Thymus (tissue), 14 donors: ENCODE measurements at places on chromosomes 11 and 22. TPM values are rescaled to one million over a fixed set of nuclear protein-coding genes. Genes with fewer than 3 reads are reported as not detected.
A peak's percentile ranks its signal among the peaks of the same experiment; 100 is the strongest.

Gene GLYATL2
- total RNA-seq, result 0.19 TPM

DNA sequence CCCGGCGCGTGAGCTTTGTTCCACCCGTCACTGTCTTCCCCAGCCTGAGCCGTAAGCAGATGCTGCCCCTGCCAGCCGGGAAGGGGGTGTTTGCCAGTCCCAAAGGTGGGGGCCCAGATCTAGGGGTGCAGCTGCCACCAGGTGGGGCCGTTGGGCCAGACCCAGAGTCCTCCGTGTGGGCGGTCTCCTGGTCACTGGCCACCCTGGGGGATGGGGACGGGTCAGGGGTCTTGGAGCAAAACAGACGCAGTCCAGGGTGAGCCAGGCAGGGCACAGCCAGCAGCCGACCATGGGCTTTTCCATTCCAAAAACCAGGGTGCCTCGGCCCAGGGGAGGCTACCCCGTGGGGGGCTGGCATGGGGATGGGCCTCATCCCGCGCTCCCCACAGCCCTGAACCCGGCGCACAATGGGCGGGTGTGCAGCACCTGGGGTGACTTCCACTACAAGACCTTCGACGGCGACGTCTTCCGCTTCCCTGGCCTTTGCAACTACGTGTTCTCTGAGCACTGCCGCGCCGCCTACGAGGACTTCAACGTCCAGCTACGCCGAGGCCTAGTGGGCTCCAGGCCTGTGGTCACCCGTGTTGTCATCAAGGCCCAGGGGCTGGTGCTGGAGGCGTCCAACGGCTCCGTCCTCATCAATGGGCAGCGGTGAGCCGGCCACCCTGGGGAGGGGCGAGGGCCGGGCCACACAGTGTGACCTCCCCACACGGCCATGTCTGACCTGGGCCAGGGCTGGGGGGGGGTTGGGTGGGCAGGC lies 3.5 kb downstream of the MUC5B start:
- no peaks in the 10 kb centered on the region for H3K4me1 ChIP-seq
- no peaks in the 10 kb centered on the region for H3K36me3 ChIP-seq
- no peak overlapping the region for H3K27ac ChIP-seq
- no peak for DNase-seq

DNA sequence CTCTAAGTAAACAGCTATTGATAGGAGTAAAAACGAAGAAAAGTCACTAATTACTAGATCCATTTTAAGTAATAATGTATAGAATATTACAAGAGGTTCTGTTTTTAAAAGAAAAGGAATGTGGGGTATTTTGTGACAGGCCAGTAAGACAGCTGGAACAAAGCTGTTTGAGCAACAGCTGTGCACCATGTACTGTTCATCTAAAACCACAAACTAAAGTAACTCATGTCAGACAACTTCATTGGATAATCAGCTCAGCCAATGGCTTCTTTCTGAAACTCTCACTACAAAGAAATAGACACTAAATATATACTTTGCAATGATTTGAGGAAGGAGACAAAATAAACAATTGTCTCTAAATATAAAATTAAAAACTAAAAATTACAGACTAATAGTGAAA lies 16.1 kb downstream of the RRAS2 start:
- no peak overlapping the region for H3K4me3 ChIP-seq
- H3K27ac ChIP-seq, result peak overlapping the region; percentile 59
- no peaks in the 10 kb centered on the region for H3K27me3 ChIP-seq
- H3K36me3 ChIP-seq, result no peaks in the 10 kb centered on the region
- peaks cover 7% of the 10 kb centered on the region for H3K4me1 ChIP-seq

Gene ARFGAP3
- total RNA-seq, result 29.9 TPM

GRCh38 chr11:120601536-120601935 lies 90.0 kb downstream of the GRIK4 start:
- H3K27me3 ChIP-seq, result no peaks in the 10 kb centered on the region
- H3K36me3 ChIP-seq, result no peaks in the 10 kb centered on the region
- no peak overlapping the region for H3K4me3 ChIP-seq
- no peak overlapping the region for H3K27ac ChIP-seq
- no peaks in the 10 kb centered on the region for H3K4me1 ChIP-seq
- DNase-seq, result no peak

- no peaks in the 10 kb centered on the region for H3K4me1 ChIP-seq
- H3K27me3 ChIP-seq, result peaks cover 6% of the 10 kb centered on the region
- no peaks in the 10 kb centered on the region for H3K36me3 ChIP-seq
- DNase-seq, result no peak
Observed at GRCh38 chr11:119832202-119832935, 103.4 kb upstream of the NECTIN1 start.

DNA sequence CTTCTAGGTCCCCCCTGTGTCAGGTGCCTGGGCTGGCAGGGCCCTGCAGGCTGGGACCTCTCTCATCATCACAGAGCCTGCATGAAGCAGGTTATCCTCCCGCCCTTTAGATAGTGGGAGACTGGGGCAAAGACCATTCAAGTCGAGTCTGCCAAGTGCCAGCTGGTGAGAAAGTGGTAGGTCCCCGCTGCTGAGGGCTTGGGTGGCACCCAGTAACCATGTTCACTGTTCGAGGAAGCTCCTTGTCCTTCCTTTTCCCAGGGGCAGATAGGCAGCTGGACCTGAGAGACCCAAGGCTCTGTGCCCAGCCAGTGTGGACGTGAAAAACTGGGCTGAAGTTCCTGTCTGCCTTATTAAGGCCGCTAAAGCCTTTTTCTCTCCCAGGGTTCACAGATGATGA lies 1319.8 kb downstream of the TBC1D22A start:
- no peak overlapping the region for H3K27ac ChIP-seq
- H3K36me3 ChIP-seq, result no peaks in the 10 kb centered on the region
- DNase-seq, result no peak
- H3K4me3 ChIP-seq, result no peak overlapping the region
- peaks cover 94% of the 10 kb centered on the region for H3K4me1 ChIP-seq
- H3K27me3 ChIP-seq, result peaks cover 14% of the 10 kb centered on the region

Gene ARHGAP20
- 0.57 TPM for total RNA-seq

Gene ENTHD1
- 0.85 TPM for total RNA-seq

- peak overlapping the region; percentile 36 for H3K27ac ChIP-seq
- no peaks in the 10 kb centered on the region for H3K36me3 ChIP-seq
- DNase-seq, result peak; percentile 55
- peaks cover 3% of the 10 kb centered on the region for H3K4me1 ChIP-seq
- no peaks in the 10 kb centered on the region for H3K27me3 ChIP-seq
Observed at GRCh38 chr11:81869351-81870065, 864.2 kb downstream of the FAM181B start.

- no peak for DNase-seq
- no peaks in the 10 kb centered on the region for H3K4me1 ChIP-seq
- no peak overlapping the region for H3K27ac ChIP-seq
- no peak overlapping the region for H3K4me3 ChIP-seq
- no peaks in the 10 kb centered on the region for H3K27me3 ChIP-seq
Observed at GRCh38 chr11:110812086-110812733, 100.0 kb upstream of the ARHGAP20 start.

GRCh38 chr11:46243796-46244109 lies 33.7 kb upstream of the CREB3L1 start:
- H3K36me3 ChIP-seq, result no peaks in the 10 kb centered on the region
- H3K27me3 ChIP-seq, result peaks cover 9% of the 10 kb centered on the region
- no peak for DNase-seq
- peak overlapping the region; percentile 34 for H3K27ac ChIP-seq

DNA sequence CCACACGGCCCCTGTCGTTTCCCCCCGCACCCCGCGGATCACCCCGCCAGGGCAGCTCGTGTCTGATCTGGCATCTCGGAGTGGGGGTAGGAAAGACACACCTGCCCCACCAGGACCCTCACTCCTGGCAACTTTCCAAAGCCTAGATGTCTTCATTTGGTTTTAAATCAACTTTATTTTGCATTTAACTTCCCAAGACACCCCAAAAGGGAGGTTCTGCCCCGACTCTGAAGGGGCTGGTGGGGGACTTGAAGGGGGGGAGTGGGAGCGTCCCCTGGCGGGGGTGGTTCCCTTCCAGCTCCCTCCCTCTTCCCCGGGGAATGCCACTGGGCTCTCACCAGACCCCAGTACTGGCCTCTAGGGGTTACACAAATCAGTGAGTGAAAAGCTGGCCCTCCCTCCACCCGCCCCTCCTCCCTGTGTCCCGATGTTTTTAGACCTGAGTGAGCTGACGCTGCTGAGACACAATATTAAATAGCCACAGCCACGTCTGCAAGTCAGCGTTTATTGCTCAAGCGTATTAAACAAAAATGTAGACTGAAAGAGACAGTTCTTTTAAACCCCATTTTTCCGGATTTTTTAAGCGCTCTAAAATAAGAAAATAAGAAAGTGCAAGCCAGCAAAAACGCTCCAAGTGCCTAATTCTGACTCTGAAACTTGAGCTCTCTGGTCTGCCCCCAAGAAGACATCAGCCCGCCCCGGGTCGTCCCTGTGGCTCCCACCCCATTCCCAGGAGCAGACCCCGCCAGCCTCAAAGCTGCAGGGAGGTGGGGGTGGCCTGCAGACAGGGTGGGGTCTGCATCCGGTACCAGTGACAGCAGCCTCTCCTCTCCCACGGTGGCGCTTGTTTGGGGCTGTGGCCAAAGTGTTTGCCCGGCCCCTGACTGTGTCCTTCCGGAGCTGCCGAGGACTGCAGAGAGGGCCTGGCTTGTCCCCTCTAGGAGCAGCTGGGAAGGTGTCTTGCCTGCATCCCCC lies 1.1 kb upstream of the TTLL8 start:
- H3K27me3 ChIP-seq, result peaks cover 28% of the 10 kb centered on the region
- H3K36me3 ChIP-seq, result no peaks in the 10 kb centered on the region
- no peak overlapping the region for H3K4me3 ChIP-seq
- no peak for DNase-seq
- H3K4me1 ChIP-seq, result no peaks in the 10 kb centered on the region

Gene NEAT1
- 9.2 TPM for total RNA-seq

DNA sequence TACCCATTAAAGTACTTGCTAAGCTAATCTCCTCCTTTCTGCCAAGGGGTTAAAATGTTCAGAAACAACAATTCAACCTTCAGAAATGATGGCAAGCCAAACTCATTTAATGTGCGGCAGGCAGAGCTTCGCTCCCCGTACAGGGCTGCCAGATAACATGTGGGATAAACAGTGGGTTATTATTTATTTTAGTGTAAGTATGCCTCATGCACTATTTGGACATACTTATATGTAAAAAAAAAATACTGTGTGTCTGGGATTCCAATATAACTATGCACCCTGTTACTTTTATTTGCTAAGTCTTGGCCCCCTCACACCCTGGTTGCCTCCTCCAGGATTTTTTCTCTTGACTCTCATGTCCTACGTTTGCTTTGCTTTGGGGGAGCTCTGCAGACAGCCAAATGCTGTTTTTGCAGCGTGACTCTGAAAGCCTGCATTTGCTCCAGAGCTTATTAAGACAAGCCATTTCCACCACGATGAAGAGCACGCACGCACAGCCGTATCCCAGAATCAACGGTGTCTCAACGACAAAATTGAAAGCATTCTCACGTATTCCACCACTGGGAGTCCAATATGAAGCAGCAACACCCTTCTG lies 86.5 kb upstream of the SHANK2 start:
- no peaks in the 10 kb centered on the region for H3K36me3 ChIP-seq
- no peaks in the 10 kb centered on the region for H3K27me3 ChIP-seq

Gene TREH
- total RNA-seq, result not detected

GRCh38 chr11:11923828-11924227 lies 82.1 kb downstream of the USP47 start:
- no peak overlapping the region for H3K4me3 ChIP-seq
- no peaks in the 10 kb centered on the region for H3K36me3 ChIP-seq
- H3K27me3 ChIP-seq, result no peaks in the 10 kb centered on the region
- H3K4me1 ChIP-seq, result no peaks in the 10 kb centered on the region

DNA sequence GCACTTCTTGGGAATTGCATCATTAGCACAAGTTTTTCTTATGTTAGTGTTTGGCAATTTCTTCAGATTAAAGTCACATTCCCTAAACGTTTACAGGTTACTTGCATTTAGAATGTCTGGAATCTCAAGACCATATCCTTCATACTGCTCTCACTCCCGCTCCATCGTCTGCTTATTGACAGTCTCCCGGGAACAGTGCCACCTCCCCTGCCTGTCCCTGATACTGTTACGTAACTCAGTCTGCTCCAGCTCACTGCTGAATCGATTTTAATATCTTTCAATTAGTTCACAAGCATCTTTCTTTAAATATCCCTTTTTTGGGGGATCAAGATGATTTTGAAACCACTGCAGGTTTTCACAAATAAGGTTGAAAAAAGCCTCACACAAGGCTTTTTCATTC lies 48.2 kb downstream of the GLYATL2 start:
- H3K27me3 ChIP-seq, result no peaks in the 10 kb centered on the region
- no peaks in the 10 kb centered on the region for H3K4me1 ChIP-seq
- H3K36me3 ChIP-seq, result no peaks in the 10 kb centered on the region
- no peak for DNase-seq

DNA sequence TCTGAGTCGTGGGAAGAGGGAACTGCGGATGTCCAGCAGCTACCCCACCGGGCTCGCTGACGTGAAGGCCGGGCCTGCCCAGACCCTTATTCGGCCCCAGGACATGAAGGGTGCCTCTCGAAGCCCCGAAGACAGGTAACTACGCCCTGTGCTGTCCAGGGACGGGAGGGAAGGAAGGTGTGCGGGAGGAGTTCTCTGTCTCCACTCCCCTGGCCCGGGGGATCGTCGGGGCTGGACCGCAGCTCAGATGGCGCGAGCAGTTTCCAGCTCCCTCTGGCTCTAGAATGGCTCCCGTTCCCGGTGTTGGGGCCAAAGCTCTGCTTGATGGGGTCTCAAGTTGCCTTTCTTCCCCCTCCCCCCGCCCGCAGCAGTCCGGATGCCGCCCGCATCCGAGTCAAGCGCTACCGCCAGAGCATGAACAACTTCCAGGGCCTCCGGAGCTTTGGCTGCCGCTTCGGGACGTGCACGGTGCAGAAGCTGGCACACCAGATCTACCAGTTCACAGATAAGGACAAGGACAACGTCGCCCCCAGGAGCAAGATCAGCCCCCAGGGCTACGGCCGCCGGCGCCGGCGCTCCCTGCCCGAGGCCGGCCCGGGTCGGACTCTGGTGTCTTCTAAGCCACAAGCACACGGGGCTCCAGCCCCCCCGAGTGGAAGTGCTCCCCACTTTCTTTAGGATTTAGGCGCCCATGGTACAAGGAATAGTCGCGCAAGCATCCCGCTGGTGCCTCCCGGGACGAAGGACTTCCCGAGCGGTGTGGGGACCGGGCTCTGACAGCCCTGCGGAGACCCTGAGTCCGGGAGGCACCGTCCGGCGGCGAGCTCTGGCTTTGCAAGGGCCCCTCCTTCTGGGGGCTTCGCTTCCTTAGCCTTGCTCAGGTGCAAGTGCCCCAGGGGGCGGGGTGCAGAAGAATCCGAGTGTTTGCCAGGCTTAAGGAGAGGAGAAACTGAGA lies 1.4 kb downstream of the ADM start:
- no peak for DNase-seq
- peaks cover 43% of the 10 kb centered on the region for H3K4me1 ChIP-seq
- peaks cover 77% of the 10 kb centered on the region for H3K27me3 ChIP-seq
- no peaks in the 10 kb centered on the region for H3K36me3 ChIP-seq
- peak overlapping the region; percentile 31 for H3K27ac ChIP-seq
- peak overlapping the region; percentile 37 for H3K4me3 ChIP-seq

Gene INPP5J
- 0.47 TPM for total RNA-seq

Gene POU2AF2
- total RNA-seq, result 1.0 TPM

Gene TUBA8
- 0.57 TPM for total RNA-seq

- H3K4me1 ChIP-seq, result no peaks in the 10 kb centered on the region
- H3K36me3 ChIP-seq, result no peaks in the 10 kb centered on the region
- H3K27me3 ChIP-seq, result no peaks in the 10 kb centered on the region
- DNase-seq, result no peak
- peak overlapping the region; percentile 51 for H3K27ac ChIP-seq
Observed at GRCh38 chr11:126132319-126132718, 69.7 kb upstream of the CDON start.

GRCh38 chr11:96055706-96056387 lies 131.9 kb upstream of the MTMR2 start:
- H3K4me1 ChIP-seq, result no peaks in the 10 kb centered on the region
- no peaks in the 10 kb centered on the region for H3K27me3 ChIP-seq
- DNase-seq, result no peak
- no peak overlapping the region for H3K4me3 ChIP-seq
